ENCODE measurements at places on chromosomes 2 and 18.
A peak's percentile ranks its signal among the peaks of the same experiment; 100 is the strongest.

- DNase-seq: peak; percentile 71
These were observed 767 bp upstream of the NPPC start for GRCh38 chr2:231926761-231927565.

- DNase-seq: no peak
These were observed 4.9 kb upstream of the CHN1 start for GRCh38 chr2:175009917-175010621.

GRCh38 chr2:24830351-24830750 lies 37.1 kb downstream of the CENPO start:
- DNase-seq: peak; percentile 15

GRCh38 chr2:226189061-226189460 lies 610.6 kb downstream of the IRS1 start:
- no peak for DNase-seq

GRCh38 chr2:208713066-208713745 lies 306.6 kb downstream of the PTH2R start:
- DNase-seq: no peak

DNA sequence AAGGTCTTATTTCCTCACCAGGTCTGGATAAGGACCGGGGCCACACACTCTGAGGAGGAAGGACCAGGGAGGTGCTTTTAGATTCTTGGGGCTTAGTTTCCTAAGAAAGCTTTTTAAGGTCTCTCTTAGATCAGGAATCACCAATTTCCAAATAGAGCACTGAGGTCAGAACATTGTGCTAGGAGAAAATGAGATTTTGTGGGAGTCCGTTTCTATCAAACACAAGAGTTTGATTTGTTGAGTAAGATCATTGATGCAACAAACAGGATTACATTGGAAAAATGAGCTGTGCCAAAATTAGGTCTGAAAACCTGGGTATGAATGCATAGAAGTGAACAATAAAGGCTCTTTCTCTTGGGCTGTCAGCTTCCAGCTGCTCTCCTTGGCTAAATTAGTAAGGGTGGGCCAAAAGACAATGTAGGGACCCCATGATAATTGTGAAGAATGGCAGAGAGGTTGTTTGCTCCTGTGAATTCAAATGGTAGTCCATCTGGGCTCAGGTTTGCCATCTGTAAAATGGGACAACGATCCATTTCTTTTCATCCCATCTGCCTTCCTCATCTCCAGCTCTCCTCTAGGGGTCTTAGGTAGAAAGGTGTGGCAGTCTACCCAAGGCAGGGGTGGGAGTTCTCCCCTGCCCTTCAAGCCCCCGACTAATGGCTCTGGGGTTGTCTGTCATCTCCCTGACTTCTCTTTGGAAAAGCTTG lies 20.0 kb downstream of the IGFBP2 start:
- no peak for DNase-seq

DNA sequence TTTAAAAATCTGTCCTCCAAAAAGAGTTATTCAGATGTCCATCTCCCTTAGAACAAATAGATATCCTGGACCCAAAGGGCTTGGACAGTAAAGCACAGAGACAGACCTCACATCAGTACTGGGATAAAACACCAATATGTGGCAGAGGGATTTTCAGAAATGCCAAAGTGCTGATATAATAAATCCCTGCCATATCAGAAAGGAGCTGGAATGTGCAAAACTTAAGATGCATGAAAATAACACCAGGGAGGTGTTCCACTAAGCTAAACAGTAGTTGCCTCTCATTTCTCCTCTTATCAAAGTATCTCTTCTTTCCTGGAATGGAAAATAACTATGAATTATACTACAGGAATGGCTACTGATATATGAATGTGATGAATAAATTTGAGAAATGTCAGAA lies 13.2 kb downstream of the USP40 start:
- no peak for DNase-seq

GRCh38 chr2:134704173-134704572 lies 14.6 kb downstream of the TMEM163 start:
- DNase-seq: peak; percentile 34

- DNase-seq: no peak
These were observed 24.4 kb downstream of the NMS start for GRCh38 chr2:100494712-100495111.

GRCh38 chr18:2173486-2173885 lies 397.8 kb downstream of the METTL4 start:
- no peak for DNase-seq

GRCh38 chr18:22525313-22525712 lies 107.6 kb upstream of the CTAGE1 start:
- DNase-seq: no peak

- no peak for DNase-seq
These were observed 36.4 kb downstream of the TACR1 start for GRCh38 chr2:75162897-75163296.

GRCh38 chr2:128452536-128453530 lies 134.2 kb upstream of the HS6ST1 start:
- DNase-seq: no peak

GRCh38 chr2:110883406-110883805 lies 151.0 kb downstream of the ACOXL start:
- no peak for DNase-seq

DNA sequence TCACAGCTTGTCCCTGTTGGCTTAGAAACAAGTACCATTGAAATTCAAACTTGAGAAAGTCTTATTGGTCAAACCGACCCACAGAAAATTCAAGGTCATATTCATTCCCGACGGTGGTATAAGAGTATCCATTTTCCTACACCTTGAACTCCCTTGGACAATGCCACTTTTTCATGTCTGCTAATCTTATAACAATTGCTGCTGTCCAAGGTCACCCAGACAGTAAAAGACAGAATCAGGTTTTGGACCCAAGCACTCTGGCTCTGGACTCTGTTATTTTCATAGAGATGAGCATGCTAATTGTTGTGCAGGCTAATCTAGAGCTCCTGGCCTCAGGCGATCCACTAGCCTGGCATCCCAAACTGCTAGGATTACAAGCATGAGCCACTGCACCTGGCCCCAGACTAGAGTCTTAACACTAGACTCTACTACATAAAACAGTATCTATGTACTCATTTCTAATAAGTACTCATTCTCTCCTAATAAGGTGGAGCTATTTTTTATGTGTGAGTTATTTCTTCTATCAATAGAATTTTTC lies 57.8 kb downstream of the C2orf76 start:
- DNase-seq: peak; percentile 48

GRCh38 chr2:28263690-28264089 lies 129.0 kb upstream of the FOSL2 start:
- peak; percentile 86 for DNase-seq

DNA sequence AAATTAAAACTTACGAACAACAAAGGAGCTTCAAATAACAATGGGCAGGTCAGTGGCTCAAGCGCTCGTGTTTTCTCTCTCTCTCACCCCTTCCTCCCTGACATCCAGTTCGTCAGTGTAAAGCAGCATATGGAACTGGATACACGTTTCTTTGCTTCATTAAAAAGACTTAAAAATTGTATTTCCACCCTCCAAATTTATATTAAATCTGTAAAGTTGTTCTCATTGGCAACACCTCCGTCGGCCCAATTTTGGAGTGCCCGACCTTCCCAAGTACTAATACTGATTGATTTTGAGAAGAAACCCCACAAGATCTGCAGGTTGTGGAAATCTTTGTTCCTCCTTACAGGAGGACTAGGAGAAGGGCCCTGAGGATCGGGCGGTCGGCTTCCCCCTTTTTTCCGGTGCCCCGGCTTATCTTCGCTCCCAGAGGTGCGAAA lies 2.2 kb downstream of the TBR1 start:
- DNase-seq: no peak

GRCh38 chr2:178233428-178233827 lies 39.1 kb downstream of the OSBPL6 start:
- DNase-seq: no peak

GRCh38 chr2:172113617-172114016 lies 10.9 kb upstream of the DLX2 start:
- DNase-seq: peak; percentile 53

- no peak for DNase-seq
These were observed 66.7 kb upstream of the ZFP36L2 start for GRCh38 chr2:43292851-43293743.

- DNase-seq: no peak
These were observed 118.9 kb downstream of the VWA3B start for GRCh38 chr2:98205889-98206288.

Data from NCI-H526 (cell line).